Naive B cell (primary cell): ENCODE measurements at places on chromosomes 16 and 17.

- peak; percentile 90 for DNase-seq
Observed at GRCh38 chr17:63445954-63446752, at the start of gene CYB561. TSS of gene CYB561 (minus strand) at chr17:63446306. CDS start at chr17:63437547, 8,759 bp downstream.

GRCh38 chr16:73878611-73879010 is 418.0 kb upstream of the PSMD7 start:
- DNase-seq: no peak

GRCh38 chr17:73785496-73785895 is 141.3 kb upstream of the SDK2 start:
- no peak for DNase-seq

- DNase-seq: no peak
Observed at GRCh38 chr17:19763416-19763815, 15.3 kb upstream of the ALDH3A1 start.

DNA sequence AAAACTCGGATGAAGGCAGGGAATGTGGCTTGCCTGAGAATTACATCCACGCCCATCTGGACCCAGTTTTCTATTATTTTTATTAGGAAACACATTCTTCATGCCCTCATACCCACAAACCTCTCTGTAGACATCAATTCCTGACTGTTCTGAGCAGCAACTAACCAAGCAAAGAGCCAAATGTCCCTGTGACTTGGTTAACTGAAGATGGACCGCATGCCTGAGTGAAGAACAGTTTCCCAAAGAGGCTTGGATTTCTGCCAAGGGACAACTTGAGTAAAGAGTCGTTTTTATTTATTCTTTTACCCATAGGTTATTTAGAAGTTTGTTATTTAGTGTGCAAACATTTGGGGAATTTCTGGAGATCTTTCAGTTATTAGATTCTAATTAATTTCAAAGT is 259.8 kb downstream of the GRIN2A start:
- no peak for DNase-seq

DNA sequence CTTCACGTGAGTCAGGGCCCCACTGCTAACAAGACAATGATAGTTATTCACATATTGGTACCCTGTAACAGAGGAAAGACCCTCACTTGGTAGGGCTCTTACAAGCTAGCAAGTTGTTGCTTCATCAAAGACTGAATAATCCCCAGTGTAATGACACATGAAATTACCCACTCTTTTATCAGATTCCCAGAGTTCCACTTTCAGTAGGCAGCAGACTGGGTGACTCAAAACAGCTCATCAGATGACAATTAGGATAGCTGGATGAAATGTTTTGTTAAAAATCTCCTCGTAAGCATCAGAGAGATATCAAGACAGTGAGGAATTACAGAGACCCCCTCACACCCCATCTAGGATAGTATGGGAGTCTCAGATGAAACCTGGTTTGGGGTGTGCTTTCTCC is 6.8 kb upstream of the OR1E2 start:
- DNase-seq: no peak

DNA sequence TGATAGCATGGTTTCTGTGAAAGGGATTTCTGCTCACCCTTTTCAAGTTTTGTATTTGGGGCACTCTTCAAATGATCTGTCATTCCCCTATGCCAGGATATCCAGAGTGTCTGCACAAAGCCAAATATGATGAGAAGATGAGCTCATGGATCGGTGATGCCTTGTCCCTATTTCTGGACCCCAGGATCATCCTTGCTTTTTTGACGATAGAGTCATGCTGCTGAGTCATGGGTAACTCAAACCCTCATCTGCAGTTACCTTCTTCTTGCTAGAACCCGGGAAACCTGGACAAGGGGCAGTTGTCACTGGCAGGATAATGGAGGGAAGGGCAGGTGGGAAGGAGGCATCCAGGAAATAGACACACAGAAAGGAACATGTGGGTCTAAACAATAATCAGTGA is 17.8 kb upstream of the MAPT start:
- no peak for DNase-seq

- DNase-seq: no peak
Observed at GRCh38 chr17:15963670-15964110, 18.8 kb downstream of the ADORA2B start.

GRCh38 chr16:12749076-12749475 is 54.6 kb downstream of the CPPED1 start:
- DNase-seq: no peak

DNA sequence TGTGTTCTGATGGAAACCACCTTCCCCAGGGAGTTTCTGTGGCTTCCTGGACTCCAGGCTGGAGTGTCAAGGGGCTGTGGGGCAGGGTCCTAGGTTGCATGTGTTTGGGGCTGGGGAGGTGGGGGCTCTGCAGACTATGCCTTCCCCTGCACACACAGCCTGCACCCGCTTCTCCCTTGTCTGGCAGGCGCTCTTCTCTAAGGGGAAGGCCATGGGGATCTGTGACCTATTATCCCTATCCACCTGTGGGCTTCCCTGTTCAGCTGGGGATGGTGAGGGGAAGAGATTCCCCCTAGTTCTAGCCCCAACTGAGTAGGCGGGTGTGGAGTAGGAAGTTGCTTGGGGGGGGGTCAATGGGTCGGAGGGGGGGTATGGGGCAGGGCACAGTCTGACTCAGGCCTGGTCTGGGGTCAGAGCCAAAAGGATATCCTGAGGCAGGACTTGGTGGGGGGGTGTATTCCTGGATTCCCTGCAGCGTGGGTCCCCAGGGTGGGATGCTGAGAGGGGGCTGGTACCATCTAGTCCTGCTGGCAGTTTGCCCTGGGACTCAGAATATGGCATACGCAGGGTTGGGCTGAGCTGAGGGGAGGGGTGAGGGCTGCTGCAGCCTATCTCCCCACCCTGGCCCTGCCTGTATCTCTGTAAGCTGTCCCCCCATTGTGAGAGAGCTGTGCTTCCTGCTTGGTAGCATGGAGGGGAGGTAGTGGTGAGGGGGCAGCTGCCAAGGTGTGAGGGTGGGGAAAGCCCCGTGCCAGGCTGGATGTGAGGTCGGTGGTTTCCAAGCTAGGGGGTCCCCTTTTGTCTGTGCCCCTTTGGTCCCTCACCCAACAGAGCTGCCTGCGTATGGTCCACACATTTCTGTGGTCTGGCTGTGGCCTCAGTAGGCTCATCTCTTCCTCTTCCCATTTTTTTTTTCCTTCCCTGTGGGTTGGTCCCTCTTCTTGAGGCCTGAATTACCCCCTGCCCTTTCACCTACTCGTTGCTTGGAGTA is 14.7 kb downstream of the RARA start:
- peak; percentile 89 for DNase-seq

DNA sequence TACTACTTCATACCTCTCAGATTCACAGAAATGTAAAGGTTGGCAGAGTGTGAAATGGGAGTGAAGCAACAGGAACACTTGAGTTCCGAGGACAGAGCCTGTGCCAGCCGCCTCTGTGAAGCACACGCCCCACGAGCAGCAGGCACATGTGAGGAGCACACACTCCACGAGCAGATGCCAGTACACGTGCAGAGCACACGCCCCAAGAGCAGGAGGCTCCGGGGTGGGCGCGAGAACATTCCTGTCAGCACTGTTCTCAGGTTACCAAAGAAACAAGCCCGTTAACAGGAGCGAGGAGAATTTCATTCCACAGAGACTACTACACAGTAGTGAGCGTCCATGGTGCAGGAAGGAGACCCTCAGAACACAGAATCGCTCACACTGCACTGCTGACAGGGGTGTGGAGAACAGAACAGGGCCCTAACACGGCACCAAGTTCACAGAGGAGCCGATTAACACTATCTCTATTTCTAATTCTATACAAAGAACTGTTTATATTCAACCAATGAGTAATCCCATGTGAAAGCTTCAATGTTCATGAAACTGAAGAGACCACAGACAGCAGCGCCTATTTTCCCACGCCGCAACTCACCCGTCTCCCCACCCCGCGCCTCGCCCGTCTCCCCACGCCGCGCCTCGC is 40.1 kb downstream of the KLHDC4 start:
- no peak for DNase-seq

DNA sequence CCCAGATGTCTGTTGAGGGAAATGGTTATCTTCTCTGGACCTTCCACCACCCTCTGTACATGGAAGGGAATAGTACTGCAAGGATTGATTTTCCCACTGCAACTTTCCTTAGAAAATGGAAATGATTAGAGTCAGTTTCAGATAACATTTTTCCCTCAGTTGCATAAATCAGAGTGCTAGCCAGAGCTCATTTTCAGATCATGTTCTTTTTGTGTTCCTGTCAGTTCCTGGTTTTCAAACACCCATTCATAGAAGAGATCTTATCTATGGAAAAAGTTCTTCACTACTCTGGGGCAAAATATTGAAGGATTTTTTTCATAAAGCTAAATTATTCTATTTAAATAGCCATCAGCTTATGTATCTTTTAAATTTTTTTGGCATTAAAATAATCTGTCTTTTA is 11.7 kb upstream of the COX10 start:
- DNase-seq: no peak

DNA sequence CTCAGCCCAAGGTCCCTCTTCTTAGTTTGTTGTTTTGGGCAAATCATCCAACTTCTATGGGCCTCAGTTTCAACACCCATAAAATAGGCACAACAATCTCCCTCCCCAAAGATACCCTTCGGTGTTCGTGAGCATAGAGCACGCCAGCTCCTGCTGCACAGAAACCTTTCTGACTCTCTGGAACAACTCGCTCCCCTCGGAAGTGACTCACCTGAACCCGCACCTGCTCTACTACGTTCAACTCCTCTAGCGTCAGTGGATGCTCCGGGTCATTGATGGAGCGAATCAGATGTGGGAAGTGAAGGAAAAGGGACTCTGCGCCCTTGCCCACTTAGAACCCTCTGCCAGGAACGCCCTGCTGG is 445 bp downstream of the CIAO2B start:
- no peak for DNase-seq

DNA sequence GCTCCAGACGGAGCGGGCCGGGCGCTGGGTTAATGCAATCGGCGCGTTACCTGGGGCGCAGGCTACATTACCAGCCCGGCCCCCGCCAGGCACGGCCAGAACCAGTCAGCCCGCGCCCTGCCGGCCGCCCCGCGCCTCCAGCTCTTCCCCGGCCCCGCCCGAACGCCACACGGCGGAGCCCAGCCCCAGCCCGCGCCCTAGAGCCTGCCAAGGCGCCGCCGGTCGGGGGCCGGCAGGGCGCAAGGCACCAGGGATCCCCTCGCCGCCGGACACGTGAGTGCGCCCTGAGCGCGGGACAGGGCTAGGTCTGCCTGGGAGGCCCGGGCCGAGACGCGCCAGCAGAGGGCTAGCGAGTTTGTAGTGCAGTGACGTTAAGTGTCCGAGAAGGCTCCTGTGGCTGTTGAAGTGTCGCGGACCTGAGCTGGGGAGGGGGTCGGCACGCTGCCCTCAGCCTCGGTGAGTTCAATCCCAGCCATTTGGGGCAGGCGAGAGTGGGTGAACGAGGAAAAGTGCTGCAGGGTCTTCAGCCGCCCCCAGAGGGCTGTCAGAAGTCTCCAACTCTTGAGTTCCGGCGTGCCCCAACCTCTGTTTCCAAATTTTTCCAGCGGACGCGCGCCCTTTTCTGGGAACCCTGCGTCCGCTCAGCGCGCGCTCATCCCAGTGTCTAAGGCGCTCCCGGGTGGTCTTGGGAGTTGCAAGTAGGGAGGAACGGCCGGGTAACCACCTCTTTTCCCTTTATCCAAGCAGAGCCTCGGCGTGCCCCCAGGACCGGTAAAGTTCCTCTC is at the start of gene SLC6A2:
SLC6A2 (plus strand) TSS at position 92 of the 785 bp plus-strand sequence. CDS start 707 bp downstream, outside the sequence.
- no peak for DNase-seq

DNA sequence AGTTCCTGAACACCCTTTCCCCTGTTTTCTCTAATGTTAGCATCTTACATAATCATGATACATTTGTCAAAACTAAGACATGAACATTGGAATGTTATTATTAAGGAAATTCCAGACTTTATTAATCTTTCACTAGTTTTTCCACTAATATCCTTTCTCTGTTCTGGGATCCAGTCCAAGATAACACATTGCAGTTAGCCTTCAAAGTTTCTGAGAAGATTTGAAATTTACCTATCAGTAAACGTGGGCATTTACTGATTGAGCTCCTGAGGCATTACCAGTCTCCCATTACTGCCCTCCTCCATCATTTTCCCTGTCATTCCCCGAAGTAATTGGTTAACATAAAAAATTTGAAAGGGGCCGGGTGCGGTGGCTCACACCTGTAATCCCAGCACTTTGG is 5.7 kb upstream of the CD300LG start:
- DNase-seq: no peak

DNA sequence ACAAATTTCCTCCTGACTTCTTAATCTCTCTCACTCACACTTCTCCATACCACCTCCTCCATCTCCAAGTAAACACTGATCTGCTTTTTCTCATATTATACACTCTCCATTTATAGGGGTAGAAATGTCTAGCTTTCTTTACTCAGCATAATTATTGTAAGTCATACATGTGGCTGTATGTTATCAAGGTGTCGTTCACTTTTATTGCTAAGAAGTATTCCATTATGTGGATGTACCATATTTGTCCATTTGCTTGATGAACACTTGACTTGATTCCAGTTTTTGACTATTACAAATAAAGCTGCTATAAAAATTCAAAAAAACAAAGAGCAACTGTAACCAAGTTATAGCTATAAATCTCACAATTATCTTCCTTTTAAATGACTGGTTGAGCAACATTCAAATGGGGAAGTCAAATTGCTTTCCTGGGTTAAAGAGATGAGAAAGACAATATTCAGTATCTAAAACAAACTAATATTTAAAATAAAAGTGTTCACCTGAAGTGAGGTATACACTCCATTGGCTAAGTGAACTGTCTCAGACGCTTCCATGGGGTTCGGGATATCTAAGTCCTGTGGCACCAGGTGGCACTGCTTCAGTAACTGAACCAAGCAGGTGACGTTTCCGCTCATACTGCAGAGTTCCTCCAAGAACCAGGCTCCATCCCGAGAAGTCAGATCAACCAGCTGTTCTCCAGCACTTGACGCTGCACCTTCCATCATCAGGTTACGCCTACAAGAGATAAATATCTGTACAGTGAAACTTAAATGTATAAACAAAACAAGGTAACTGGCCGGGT is 32.6 kb upstream of the ARL6IP1 start:
- no peak for DNase-seq

- DNase-seq: no peak
Observed at GRCh38 chr16:84451781-84452180, 52.7 kb downstream of the MEAK7 start.

GRCh38 chr17:79116575-79117368 is 42.1 kb downstream of the ENGASE start:
- no peak for DNase-seq

GRCh38 chr17:81396722-81397313 is 1.6 kb downstream of the BAHCC1 start:
- DNase-seq: peak; percentile 44
